ENCODE measurements at places on chromosomes 1 and 21.

GRCh38 chr1:230831771-230832170 is 36.5 kb downstream of the C1orf198 start:
- DNase-seq = no peak

- DNase-seq = no peak
Observed at GRCh38 chr1:33047290-33047689, 10.6 kb upstream of the AK2 start.

GRCh38 chr1:3879099-3879498 is 21.0 kb downstream of the C1orf174 start:
- DNase-seq = no peak

- DNase-seq = no peak
Observed at GRCh38 chr1:117930484-117930883, 945 bp downstream of the WDR3 start.

GRCh38 chr1:204443871-204444581 is 32.4 kb upstream of the PPP1R15B start:
- no peak for DNase-seq

DNA sequence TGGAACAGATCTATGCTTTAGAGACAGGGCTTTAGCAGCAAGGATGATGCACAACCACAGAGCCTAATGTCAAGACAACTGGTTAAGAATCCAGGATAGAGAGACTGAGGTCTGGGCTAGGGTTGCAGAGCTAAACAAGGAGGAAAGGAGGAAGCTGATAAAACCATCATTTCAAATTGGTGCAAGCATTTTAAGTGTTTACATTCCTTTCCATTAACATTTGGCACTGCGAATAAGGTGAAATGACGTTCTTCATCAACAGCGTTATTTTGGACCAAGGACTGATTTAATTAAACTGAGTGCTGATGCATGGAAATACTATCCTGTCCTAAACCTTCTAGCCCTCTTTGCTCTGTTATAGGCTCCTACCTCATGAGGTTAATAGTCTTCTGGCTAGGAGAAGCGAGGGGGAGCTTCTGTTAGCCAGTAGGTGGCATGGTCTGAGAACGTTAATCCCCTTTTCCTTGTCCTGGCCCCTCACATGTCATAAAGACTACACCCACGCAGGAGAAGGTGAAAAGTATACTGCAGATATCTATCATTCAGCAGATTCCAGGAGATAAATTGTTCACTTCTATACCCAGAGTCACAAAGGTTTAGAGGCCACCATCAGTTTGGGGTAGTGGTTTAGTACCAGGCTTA is 7.6 kb upstream of the C1orf21 start:
- no peak for DNase-seq

GRCh38 chr1:96971849-96972602 is 250.4 kb downstream of the PTBP2 start:
- DNase-seq = no peak

- DNase-seq = no peak
Observed at GRCh38 chr1:180117764-180118116, 36.9 kb upstream of the QSOX1 start.
